Lower leg skin (tissue), 4 donors: ENCODE measurements at places on chromosomes 12 and 14.

GRCh38 chr12:52691076-52691840 is 11.1 kb upstream of the KRT1 start:
- no peak for DNase-seq

GRCh38 chr14:81344481-81345160 is 55.5 kb downstream of the STON2 start:
- no peak for DNase-seq

- no peak for DNase-seq
Observed at GRCh38 chr12:74647256-74647655, 109.6 kb downstream of the ATXN7L3B start.

GRCh38 chr12:26971963-26972362 is 33.7 kb downstream of the FGFR1OP2 start:
- DNase-seq, result no peak

DNA sequence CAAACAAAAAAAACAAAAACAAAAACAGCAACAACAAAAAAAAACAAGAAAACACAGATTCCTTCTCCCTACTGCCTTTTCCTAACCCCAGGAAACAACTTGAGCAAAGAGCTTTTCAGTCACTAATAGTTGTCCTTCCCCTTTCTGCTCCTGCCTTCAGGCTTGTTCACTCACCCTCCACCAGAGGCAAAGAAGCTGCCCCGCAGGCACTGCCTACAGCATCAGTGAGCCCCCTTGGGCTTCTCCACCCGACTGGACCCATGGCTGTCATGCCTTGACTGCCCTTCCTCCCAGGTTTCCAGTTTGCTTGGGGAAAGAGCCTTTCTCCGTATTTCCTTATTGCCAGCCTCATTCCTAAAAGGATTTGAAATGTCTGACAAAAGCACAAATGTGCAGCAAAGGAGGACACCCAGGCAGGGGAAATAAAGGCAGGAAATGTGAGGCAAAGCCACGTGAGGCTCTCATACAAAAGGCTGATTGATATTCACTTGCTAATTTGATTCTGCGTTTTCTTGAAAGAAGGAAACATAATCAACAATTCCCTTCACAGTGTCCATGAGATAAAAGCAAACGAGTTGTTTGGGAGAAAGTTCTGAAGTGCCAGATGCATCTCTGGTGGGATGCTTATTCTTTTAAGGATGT is 85.7 kb downstream of the GPATCH2L start:
- DNase-seq, result no peak

GRCh38 chr12:15209782-15210181 is 11.4 kb downstream of the RERG start:
- DNase-seq, result no peak

DNA sequence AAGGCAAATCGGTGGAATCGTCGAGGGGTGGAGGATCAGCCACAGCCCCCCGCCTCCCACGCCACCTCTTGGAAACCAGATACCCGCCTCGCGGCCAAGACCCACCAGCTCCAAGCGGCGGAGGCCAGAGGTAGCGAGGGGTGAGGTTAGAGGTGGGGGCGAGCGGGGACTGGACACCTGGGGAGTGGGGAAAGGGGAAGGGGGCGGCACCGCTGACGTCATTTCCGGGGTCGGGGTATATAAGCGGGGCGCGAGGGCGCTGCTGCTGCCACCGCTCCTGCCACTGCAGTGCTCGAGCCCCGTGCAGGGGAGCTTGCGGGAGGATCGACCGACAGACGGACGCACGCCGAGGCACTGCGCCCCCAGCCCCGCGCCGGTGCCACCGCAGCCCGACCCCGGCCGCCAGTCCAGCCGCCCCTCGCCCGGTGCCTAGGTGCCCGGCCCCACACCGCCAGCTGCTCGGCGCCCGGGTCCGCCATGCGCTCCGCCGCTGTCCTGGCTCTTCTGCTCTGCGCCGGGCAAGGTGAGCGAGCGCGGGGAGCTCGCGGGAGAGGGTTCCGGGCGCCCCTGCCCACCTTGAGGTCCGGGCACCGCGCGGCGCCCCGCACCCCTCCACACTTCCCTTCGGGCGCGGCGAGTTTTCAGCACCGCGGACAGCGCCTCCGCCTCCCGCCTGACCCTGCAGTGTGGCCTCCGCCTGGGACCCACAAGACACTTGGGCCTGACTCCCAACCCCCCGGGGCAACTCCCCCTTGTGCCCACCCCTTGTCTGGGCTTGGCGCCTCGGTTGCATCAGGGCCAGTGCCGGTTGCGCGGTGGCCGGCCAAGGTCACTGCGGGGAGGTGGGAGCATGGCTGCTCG is at the start of gene CHGA:
TSS of gene CHGA (plus strand) at position 268 of the 861 bp plus-strand sequence. CDS start at position 478, 210 bp downstream.
- DNase-seq, result no peak
